ENCODE measurements at places on chromosomes 16 and 17. TPM values are rescaled to one million over a fixed set of nuclear protein-coding genes. Genes with fewer than 3 reads are reported as not detected.
A peak's percentile ranks its signal among the peaks of the same experiment; 100 is the strongest.

DNA sequence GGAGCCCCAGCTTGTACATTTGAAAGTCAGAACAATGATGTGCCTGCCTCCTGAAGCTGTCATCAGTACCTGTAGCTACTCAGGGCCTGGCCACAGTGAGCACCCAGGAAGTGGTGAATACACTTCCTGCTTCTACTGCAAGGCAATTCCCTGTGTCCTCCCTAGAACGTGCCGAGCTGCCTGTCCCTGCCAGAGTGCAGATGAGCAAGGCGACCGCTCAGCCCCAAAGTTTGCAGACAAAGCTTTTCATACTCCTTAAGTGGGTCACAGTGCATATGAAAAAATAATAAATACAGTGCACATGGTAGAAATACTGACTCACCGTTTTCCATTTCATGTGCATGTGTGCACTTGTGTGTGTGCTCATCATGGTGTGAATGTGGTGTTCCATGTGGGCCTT is 77.3 kb downstream of the MPRIP start:
- peak; percentile 64 for DNase-seq

- DNase-seq: peak; percentile 14
These were observed 2.2 kb downstream of the MYO19 start for GRCh38 chr17:36532435-36532975.

The OR3A3 gene
- not detected for total RNA-seq

DNA sequence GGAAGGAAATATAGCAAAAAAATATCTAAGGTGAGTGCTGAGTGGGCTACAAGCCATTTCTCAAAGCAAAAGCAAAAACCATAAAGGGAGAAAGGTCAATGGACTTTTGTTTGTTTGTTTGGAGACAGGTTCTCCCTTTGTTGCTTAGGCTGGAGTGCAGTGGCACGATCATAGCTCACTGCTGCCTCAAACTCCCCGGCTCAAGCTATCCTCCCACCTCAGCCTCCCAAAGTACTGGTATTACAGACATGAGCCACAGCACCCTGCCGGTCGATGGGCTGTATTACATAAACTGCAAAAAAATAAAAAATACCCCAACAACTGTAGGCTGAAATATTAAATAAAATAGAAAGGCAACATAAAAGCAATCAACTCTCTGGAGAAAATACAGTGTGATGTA is 3.5 kb upstream of the RBBP6 start:
- DNase-seq: no peak

DNA sequence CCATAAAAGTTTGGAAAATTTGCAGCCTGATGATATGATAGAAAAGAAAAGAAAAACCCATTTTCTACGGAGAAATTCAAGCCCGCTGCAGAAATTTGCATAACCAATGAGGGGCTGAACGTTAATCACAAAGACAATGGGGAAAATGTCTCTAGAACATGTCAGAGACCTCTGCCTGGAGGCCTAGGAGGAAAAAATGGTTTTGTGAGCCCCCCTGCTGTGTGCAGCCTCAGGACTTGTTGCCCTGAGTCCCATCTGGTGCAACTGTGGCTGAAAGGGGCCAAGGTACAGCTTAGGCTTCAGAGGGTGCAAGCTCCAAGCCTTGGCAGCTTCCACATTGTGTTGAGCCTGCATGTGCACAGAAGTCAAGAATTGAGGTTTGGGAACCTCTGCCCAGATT is 1267.4 kb upstream of the GOT2 start:
- no peak for DNase-seq

The CHST4 gene
- total RNA-seq: not detected

The CBX2 gene
- total RNA-seq: 9.6 TPM

- DNase-seq: no peak
These were observed 26.3 kb upstream of the MGAT5B start for GRCh38 chr17:76841776-76842405.

- no peak for DNase-seq
These were observed 3.6 kb upstream of the SLC16A5 start for GRCh38 chr17:75084039-75084660.

GRCh38 chr16:54347961-54348360 is 61.4 kb upstream of the IRX3 start:
- DNase-seq: no peak

DNA sequence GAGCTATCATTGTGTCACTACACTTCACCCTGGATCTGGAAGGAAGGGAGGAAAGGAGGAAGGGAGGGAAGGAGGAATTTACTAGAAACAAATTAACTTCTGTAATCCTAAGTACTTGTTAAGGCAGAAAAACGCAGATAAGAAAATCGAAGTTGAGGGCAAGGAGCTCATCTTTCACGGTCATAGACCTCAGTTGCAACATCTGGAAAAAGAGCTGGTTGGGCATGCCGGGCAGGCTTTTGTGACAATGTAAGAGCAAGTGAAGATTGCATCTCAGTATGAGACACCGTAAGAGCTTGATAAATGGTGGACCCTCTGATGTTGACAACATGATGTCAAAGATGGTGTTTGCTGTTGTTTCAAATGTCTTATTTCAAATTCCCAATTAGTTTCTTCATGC is 721.5 kb downstream of the MAF start:
- no peak for DNase-seq

- DNase-seq: no peak
These were observed 12.9 kb upstream of the OSGIN1 start for GRCh38 chr16:83940119-83940518.

The LGALS9B gene
- 2.0 TPM for total RNA-seq

The ABCA9 gene
- total RNA-seq: 0.09 TPM
